ENCODE measurements at places on chromosomes 6 and 20.

DNA sequence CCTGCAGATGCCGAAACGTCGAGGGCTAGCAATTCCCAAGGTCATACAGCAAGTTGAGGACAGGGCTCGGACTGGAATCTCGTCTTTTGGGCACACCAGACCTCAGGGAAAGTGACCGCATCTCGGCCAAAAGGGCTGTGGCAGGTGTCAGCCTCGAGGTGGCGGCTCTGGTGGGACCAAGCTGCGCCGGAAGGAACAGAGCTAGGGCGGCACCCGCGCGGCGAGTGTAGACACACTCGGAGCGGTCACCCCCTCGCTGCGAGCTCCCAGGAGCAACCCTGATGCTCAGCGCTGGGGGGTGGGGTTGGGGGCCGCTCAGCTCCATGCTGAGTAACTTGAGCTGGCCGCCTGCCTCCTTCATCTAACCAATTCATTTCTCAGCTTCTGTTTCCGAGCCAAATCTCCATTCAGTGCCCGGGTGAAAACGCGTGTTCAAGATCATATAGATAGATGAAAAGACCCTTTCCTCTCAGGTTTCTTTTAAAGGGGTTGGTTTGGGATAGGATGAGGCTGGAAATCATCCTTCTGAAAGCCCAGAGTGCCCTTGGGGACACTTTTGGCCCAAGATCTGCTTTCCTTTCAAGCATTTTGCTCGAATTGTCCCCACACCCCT, 2.2 kb upstream of the TUBB2B start:
- peak; percentile 37 for DNase-seq

DNA sequence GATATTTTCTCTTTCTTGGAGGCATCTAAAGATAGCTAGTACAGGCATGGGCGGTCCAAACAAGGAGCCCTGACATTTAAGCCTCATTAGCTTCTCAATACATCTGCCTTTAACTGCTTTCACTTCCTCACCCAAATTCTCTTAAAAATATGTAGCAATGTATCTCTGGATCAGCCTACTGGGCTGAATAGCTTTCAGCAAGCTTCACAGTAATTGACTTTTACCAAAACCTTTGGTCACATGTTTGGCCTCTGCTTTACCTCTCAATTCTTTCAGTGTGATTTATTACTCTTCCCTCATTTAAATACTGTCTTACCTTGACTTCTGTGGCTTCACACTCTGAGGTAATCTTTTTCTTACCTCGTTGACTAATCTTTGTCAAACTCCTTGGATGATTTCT, 1618.1 kb downstream of the GRIK2 start:
- DNase-seq = no peak

DNA sequence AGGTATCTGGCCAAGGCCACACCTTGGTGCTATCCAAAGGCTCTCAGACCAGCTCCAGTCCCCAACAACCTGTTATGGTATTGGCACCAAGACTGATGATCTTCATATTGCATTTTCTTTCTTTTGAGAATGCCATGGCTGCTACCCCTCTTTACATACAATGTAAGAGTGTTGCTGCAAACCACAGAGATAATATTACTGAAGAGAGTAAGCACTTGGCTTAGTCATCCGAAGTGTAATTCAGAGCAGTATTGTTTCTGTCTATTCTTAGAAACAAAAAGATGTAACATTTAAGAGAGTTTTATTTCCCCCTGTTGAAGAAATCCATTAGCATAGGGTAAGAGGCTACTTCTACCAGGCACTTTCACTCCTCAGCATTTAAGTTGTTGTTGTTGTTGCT, 212.5 kb downstream of the C6orf118 start:
- DNase-seq = peak; percentile 16

GRCh38 chr6:135875446-135875845, 23.9 kb downstream of the PDE7B start:
- no peak for DNase-seq

DNA sequence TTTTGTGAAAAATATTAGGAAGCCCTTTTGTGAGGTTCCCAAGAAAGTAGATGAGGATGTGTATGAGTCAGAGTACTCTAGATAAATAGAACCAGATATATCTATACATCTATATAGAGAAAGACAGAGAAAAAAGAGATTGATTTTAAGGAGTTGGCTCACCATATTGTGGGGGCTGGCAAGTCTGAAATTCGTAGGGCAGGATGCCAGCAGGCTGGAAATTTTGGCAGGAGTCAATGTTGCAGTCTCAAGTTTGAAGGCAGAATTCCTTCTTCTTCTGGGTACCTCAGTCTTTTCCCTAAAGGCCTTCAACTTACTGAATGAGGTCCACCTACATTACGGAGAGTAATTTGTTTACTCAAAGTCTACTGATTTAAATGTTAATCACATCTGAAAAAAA, 65.3 kb upstream of the SAMD3 start:
- peak; percentile 43 for DNase-seq

DNA sequence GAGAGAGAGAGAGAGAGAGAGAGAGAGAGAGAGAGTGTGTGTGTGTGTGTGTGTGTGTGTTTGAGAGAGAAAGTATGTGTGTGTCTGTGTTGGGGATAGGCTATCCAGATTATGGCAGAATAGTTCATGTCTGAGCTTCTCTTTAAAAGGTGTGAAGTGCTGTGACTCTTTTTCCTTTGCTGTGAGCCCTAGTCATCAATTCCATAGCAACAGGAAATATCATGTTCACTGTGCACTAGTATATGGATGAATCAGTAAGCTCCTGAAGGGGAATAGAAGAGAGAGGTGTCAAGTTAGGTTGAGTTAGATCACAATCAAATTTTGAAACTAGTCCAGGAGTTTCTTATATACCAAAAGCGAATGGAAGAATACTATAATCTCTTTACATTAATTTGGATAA, 318.7 kb downstream of the RFPL4B start:
- DNase-seq = peak; percentile 64

DNA sequence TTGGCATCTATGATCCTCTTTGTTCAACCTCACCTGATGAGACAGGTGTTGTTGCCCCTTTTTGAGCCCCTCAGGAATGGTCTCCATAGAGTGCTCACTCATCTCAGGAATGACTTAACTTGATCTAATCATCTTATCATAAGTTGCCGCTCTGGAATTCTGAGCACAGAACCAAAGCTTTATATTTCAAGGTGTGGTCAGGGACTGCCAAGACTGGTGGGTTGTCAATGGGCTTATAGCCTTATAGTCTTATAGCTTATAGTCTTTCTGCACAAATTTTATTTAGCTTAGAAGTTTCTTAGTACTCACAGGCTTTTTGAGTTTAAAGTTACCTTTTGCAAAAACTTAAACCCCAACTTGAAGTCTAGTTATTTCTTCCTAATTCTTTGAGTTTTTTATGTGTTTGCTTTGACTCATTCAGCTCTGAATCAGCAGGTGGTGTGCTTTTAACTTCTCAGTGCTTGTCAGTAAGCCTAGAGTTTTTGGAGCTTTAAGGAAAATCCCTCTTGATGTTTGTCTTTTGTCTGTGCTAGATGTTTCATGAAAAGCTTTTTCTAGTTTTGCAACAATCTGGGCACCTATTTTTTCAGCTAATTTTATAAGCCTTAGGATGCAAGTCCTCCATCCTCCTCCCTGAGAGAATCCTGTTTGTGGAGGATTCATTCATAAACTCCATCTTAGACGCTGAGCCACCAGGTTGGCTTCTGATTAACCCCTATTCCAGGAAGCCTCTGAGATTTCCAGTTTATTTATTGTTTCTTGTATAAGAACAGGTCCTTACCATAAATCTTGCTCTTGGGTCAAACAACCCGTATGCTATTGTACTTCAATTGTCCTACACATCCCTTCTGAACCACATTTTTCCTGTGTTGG, 72.3 kb upstream of the SSTR4 start:
- DNase-seq = no peak

DNA sequence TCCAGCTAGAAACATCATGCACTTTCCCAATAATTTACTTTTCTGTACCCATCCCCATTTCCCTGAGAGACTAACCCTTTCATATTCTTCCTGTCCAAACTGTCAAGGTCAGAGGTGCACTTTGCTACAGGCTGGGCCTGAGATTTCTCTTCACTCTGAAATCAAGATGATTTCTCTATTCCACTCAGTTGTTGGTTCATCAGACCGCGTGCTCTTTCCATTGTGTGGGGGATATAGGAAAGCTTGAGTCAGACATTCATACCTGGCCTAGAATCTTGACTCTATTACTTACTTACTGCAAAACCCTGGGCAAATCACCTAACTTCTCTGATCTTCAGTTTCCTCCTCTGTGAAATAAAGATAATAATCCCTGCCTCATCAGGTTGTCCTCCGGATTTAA, 4.7 kb upstream of the ZDHHC14 start:
- no peak for DNase-seq

- DNase-seq = no peak
Measured at GRCh38 chr6:31728767-31729514, at the start of gene DDAH2. Gene DDAH2, minus strand, starts transcription at chr6:31729299. Its CDS starts 138 bp downstream, at chr6:31729161.

DNA sequence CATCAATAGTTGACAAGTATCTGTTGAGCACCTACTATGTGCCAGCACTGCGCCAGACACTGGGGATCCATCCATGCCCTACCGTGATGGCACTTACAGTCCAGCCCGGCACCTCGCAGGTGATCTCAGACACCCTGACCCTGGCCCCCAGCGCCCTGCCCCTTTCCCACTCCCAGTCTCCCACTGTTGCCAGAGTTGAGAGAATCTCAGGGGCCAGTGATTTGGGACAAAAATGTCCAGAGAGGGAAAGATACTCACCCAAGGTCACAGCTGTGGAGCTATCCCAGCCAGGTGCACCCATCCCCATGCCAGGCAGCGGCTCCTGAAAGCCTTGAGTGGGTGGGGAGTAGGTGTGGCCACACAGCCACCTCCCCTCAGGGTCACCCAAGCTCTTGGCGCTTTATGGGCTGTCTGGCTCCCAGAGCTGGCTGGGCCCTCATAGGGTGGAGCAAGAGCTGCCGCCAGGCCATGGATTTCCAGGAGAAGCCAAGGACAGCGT, 3.3 kb downstream of the PI16 start:
- DNase-seq = no peak

DNA sequence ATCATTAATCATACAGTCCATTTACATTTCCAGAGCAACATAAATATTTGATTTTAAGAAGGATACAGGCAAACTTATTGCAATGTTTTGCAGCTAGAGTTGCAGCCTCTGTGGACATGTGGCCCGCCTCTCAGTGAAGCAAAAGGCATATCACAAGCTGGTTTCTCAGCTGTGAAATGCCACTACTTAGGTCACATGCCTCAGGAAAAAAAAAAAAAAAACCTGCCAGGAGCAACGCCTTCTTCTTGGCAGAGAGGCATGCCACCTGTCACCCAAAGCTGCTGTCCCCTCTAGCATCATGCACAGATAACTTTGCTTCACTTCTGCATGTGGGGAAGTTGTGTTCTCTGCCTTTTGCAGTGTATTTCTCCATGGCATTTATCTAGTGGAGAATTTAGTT, 18.5 kb downstream of the GRM1 start:
- no peak for DNase-seq

GRCh38 chr6:108661430-108661829, 100.7 kb downstream of the FOXO3 start:
- peak; percentile 68 for DNase-seq

- DNase-seq = no peak
Measured at GRCh38 chr6:7920425-7920824, 9.8 kb upstream of the TXNDC5 start.

DNA sequence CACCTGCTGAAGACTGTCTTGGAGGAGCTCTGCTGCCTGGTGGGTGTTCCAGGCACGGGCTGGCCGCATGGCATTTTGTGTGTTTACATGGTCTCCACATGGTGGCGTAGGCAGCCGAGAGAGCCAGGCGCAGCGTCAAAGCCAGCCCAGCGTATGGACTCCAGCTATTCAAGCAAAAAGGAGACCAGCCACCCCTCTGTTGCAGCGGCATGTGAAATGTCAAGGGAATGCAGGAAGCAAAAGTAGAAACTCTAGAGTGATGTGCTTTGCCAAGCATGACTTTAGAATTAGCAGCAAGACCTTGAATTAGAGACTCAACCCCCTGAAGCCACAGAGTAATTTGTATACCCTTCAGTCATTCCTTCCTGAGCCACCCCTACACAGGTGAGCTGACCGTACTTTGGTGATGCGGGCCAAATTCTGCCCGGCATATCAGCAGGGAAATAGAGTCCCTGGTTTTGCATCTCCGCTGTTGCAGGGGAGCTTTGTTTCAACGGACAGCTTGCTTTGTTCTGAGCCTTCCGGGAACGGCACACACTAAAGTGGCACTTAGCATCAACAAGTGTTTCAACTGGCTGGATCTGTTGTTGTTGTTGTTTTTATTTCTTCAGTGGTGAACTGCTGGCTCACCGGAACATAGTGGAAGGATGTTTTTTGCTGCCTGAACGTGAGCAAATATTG, 48.5 kb downstream of the FNDC1 start:
- DNase-seq = peak; percentile 34

DNA sequence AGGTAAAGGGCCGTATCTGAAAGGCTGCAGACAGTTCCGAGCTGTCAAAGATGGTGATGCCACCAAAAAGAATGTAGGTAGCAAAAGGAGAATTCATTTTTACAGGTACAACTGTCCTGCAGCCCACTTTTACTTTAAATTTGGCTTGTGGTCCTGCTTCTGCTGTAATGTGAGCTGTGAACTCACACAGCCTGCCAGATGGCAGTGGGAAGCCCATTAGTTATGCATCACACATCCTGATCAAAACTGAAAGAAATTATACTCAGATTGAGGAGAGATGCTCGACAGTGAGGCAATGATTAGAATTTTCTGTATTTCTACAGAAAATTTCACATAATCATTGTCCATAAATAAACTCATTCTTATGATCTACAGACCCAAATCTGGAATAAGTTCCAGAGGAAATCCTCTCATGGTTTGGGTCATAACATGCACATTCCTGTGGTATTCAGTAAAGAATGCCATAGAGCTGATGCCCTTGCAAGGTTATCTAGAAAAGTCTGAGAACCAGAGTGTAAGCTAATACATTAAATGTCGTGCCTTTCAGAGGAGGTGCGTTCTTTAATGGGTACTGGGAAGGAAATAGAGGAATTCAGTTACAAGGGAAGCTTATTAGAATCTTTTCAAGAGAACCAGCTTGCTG, 23.9 kb upstream of the E2F3 start:
- peak; percentile 85 for DNase-seq

- DNase-seq = no peak
Measured at GRCh38 chr20:47609001-47609400, 107.3 kb downstream of the NCOA3 start.

DNA sequence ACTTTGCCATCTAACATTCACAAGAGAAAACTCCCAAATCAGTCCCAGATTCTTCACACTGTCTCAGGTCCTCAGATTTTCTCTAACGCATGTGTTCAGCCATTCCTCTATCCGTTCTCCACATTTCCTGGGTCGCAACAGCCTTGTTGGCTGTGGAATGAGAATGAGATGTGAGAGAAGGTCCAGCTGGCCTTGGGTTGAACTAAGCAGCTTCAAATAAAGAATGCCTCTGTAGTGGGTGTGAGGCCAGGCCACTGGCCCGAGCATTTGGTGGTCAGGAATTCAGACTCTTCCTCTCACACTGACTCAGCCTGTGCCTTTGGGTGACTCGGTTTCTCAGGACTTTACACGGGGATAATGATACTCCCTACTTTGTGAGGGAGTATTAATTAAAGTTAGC, 73.8 kb upstream of the CCN6 start:
- peak; percentile 40 for DNase-seq

All from fibroblast of upper back skin (primary cell).